ENCODE measurements at places on chromosomes 1 and 21. TPM values are rescaled to one million over a fixed set of nuclear protein-coding genes. Genes with fewer than 3 reads are reported as not detected.

DRAXIN gene
- not detected for total RNA-seq

DNA sequence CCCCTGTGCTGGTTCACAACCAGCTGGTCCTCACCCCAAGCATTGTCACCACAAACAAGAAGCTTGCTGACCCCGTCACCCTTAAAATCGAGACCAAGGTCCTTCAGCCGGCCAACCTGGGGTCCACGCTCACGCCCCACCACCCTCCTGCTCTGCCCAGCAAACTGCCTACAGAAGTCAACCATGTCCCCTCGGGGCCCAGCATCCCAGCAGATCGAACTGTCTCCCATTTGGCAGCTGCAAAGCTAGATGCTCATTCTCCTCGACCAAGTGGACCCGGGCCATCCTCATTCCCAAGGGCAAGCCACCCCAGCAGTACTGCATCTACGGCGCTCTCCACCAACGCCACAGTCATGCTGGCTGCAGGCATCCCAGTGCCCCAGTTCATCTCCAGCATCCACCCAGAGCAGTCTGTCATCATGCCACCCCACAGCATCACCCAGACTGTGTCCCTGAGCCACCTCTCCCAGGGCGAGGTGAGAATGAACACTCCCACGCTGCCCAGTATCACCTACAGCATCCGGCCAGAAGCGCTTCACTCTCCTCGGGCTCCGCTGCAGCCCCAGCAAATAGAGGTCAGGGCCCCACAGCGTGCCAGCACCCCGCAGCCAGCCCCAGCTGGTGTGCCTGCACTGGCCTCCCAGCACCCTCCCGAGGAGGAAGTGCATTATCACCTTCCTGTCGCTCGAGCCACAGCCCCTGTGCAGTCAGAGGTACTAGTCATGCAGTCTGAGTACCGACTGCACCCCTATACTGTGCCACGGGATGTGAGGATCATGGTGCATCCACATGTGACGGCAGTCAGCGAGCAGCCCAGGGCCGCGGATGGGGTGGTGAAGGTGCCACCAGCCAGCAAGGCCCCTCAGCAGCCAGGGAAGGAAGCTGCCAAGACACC lies 40.6 kb downstream of the ZBTB17 start:
- no peak for DNase-seq

KLHDC9 gene
- 5.6 TPM for total RNA-seq

- DNase-seq, result no peak
Measured at GRCh38 chr21:31041295-31042079, 3.2 kb upstream of the KRTAP19-8 start.

IQCC gene
- total RNA-seq, result 0.97 TPM

- peak; percentile 77 for DNase-seq
Measured at GRCh38 chr1:77888781-77889642, 588 bp downstream of the NEXN start.

DNA sequence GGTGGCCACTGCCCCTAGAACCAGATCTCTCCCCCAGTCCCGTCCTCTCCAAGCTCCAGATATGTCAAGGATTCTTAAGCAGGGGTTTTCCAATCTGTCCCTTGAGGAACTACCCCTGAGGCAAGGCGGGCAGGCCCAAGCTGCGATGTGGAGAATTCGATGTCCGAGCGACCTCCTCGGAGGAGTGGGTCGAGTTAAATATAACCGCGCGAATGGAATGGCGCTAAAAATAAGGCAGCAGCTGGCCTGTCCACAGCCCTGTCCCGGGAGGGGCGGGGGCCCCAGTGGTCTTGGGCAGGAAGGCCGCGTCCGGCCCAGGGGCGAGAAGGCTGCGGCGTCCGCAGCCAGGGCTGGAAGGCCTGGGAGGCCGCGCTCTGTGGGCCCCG lies 5.8 kb upstream of the FOXD3 start:
- no peak for DNase-seq

IGSF21 gene
- total RNA-seq, result not detected

- DNase-seq, result peak; percentile 68
Measured at GRCh38 chr1:198234520-198235251, 77.9 kb downstream of the NEK7 start.

- no peak for DNase-seq
Measured at GRCh38 chr1:56029319-56030003, 549.9 kb downstream of the PLPP3 start.

A3GALT2 gene
- not detected for total RNA-seq

GRCh38 chr1:244044423-244044822 lies 6.7 kb upstream of the ZBTB18 start:
- DNase-seq, result no peak

DNAH14 gene
- total RNA-seq, result 12.6 TPM

- no peak for DNase-seq
Measured at GRCh38 chr1:160193832-160194736, 3.7 kb downstream of the CASQ1 start.

DNA sequence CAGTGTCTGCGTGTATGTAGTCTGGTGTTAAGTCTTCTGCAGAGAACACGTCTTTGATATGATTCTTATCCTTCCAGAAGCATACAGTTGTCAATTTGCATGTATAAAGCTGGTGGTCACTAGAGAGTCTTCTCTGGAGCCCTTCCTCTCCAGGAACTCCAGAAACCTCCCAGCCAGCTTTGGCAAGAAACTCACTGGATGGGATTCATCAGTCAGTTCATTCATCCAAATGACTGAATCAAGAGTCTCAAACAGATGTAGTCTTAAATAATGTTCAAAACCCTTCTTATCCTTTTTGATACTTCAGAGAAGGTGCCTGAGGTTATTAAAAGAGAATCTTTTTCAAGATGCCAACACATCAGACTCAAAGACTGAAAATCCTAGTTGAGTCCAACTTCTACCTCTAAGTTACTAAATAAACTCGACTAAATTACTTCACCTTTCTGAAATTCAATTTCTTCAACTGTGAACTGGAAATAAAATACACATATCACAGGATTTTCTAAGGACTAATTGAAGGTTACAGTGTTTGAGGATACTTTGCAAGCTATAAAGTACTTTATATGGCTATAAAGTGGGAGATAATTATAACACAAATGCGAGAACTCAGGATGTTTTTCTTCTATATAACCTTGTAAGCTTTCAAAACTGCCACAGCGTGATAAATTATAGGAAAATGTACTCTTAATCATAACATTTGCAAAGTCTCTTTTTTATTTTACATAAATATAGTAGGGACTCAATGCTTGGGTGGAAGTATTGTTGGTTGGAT lies 252.4 kb downstream of the FGGY start:
- no peak for DNase-seq

XCL2 gene
- not detected for total RNA-seq

PLA2G2D gene
- total RNA-seq, result not detected

TNFRSF8 gene
- total RNA-seq, result not detected

KRTCAP2 gene
- 92.7 TPM for total RNA-seq

CSMD2 gene
- total RNA-seq, result 10.4 TPM

GRCh38 chr1:36323636-36324352 lies at the start of gene EVA1B:
EVA1B (minus strand) TSS chr1:36323645; CDS start chr1:36323037, 608 bp downstream.
- DNase-seq, result peak; percentile 79

CACNA1S gene
- total RNA-seq, result not detected

LRRC3 gene
- total RNA-seq, result 0.38 TPM

- DNase-seq, result no peak
Measured at GRCh38 chr1:46133181-46133658, 791 bp upstream of the PIK3R3 start.

- no peak for DNase-seq
Measured at GRCh38 chr1:76293831-76294230, 219.3 kb downstream of the ST6GALNAC3 start.

ERICH3 gene
- not detected for total RNA-seq

- no peak for DNase-seq
Measured at GRCh38 chr1:16605532-16606505, 7.5 kb downstream of the NBPF1 start.

DNA sequence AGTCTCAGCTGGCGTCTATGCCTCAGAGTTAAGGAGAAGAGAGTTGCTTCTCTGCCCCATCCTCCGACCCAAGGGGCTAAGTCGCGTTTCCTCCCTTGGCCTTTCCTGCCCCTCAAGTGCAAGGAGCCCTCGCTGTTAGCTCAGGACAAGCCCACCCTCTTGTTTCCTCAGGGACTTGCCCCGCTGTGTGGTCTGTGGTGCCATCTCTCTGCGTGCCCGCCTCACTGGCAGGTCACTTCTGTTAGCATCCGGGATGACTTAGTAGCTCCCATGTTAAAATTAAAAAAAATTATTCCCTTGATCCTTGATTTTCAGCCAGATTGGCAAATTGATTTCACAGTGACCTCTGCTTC lies 96.5 kb downstream of the PCBP3 start:
- DNase-seq, result no peak

GRCh38 chr1:245604979-245605378 lies 450.2 kb downstream of the KIF26B start:
- DNase-seq, result peak; percentile 20

DNA sequence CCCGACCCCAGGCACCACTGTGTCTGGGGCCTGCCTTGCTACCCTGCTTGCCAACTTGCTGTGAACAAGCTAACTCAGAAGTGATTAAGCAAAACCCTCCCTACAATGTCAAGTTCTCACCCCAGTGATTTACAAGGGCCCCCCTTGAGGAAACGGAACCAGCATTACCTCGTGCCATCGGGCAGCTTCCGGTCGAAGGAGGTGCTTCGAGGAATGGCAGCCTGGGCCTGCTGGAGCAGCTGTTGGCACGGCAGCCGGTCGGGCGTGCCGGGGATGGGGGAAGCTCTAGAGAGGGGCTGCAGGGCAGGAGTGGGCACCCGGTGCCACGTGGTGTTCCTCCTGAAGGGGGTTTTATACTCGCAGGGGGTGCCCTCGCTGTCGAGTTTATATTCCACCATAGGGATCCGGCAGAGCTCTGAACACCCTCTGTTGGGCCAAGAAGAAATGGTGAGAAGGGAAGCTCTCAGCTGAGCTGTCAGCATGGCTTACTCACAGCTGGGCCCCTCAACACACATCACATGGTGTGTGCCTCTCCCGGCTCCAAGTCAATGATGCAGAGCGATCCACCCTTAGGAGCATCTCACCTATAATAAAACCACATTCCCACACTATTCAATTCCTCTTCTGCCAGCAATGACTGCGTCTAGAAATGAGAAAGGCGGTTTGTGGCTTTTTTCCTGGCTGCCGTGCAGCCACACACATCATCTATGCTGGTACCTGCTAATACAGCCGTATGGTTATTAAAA lies 184.4 kb downstream of the SIPA1L2 start:
- DNase-seq, result no peak

DNA sequence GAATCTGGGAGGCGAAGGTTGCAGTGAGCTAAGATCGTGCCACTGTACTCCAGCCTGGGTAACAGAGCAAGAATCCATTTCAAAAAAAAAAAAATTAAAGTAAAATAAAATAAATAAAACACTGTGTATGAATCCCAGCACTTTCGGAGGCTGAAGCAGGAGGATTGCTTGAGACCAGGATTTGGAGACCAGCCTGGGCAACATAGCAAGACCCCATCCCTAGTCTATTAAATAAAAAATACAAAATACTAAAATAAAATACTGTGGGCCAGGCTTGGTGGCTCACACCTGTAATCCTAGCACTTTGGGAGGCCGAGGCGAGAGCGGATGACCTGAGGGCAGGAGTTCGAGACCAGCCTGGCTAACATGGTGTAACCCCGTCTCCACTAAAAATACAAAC lies 4.2 kb upstream of the BNIPL start:
- no peak for DNase-seq

GRCh38 chr21:15774590-15774989 lies 44.8 kb downstream of the USP25 start:
- DNase-seq, result peak; percentile 82

FCAMR gene
- not detected for total RNA-seq

- DNase-seq, result peak; percentile 94
Measured at GRCh38 chr1:65001231-65001792, 35.0 kb upstream of the JAK1 start.
